ENCODE measurements at places on chromosomes 5 and 9. TPM values are rescaled to one million over a fixed set of nuclear protein-coding genes. Genes with fewer than 3 reads are reported as not detected.

SLC36A2 gene
- total RNA-seq = not detected

SV2C gene
- not detected for total RNA-seq

PCDHGA10 gene
- total RNA-seq = 0.02 TPM

DND1 gene
- total RNA-seq = 0.72 TPM

TEK gene
- 0.18 TPM for total RNA-seq

LRRC70 gene
- total RNA-seq = 0.15 TPM

PDGFRB gene
- 0.22 TPM for total RNA-seq
